Activated T-helper 1 cell treated with anti-CD3 and anti-CD28 coated beads, Interleukin-12 subunit alpha, Interleukin-12 subunit beta, Interleukin-2, Interleukin-4 antibody, amounts not matched to agents 30 ng/mL and 10 ng/mL and 1 ng/mL, durations not matched to agents 14 hours and 24 hours and 36 hours (primary cell): ENCODE measurements at places on chromosomes 16 and 17.

DNA sequence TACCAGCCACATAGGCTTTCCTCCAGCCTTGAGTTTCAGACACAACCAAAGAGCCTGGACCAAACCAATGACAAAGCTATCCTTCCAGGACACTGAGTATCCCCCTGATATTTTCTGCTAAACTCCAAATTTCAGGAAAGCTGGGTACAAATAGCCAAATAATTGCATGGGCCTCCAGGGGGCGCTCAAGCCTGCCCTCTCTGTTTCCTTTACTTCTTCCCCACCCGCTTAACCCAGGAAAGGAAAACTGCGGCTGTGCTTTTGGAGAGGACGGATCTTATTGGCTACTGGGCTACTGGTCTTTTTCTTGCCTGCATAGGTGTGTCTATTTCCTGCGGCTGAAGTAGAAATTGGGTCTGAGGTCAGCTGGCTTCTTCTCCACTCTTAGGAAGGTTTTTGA lies 30.1 kb downstream of the GNGT2 start:
- DNase-seq, result peak; percentile 32

GRCh38 chr16:27326738-27327585 lies 13.2 kb downstream of the IL4R start:
- no peak for DNase-seq

- no peak for DNase-seq
Observed at GRCh38 chr16:83539736-83540490, 267.9 kb upstream of the HSBP1 start.

DNA sequence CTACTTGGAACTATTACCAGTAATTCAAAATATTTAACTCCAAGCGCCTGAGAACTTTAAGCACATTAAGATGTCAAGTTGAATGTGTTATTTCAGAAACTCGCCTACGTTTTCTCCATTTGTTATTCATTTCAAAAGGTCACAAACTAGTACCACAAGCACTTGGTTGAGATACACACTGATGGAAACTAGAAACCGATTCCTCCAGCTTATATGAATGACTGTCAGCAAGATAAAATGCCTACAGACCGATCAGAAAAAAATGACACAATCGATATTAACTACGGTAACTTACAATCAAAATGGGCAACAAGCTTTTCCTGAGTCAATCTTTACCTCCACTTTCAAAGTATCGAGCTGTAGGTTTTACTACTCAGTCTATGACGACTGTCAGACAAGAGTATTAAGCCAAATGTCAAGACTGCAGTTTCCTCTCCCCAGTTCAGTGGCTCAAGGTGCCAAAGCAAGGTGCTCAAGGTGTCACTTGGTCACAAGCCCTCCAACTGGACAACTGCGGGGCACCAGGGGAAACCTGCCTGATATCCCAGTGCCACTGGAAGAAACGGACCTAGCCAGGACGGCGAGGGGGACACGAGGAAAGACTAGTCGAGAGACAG lies 678 bp downstream of the SRP68 start:
- peak; percentile 16 for DNase-seq

- no peak for DNase-seq
Observed at GRCh38 chr17:11996722-11997146, 541 bp downstream of the ZNF18 start.

GRCh38 chr17:64540118-64540776 lies 33.5 kb downstream of the CEP95 start:
- DNase-seq, result no peak

GRCh38 chr17:77317091-77317750 lies 176.5 kb downstream of the SEC14L1 start:
- no peak for DNase-seq

DNA sequence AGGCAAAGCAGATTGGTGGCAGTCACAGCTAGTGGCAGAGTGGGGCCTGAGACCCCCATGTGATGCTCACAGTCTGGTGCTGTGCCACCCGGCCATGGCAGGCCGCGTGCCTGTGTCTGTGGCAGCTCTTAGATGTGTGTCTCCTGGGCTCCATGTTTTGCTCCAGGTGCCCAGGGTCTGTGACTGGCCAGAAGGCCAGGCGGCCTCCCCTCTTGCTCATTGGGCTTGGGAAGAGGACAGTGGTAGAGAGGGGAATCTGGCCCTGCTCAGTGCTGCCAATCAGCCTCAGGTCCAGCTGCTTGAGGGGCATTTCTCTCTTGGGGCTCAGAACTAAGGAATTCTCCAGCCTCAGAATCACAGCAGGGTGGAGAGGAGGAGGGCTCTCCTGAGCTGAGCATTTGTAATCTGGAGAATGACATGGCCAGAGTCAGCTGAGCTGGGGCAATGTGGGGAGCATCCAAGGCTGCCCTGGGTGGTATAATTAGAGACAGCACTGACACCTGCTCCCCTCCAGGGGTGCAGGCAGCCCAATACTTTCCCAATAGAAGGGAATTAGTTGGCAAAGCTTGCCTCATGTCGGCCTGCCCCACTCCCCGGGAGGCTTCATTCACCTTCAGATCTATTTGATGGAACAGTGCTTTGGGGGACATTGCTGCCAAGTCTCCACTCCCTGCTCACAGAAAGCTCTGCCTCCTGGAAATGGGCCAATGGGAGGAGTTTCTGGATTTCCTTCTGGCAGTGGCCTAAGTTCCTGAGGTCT lies 2.7 kb upstream of the LASP1NB start:
- DNase-seq, result no peak
